Non-pigmented ciliary epithelial cell (primary cell): ENCODE measurements at places on chromosomes 13 and 19.

DNA sequence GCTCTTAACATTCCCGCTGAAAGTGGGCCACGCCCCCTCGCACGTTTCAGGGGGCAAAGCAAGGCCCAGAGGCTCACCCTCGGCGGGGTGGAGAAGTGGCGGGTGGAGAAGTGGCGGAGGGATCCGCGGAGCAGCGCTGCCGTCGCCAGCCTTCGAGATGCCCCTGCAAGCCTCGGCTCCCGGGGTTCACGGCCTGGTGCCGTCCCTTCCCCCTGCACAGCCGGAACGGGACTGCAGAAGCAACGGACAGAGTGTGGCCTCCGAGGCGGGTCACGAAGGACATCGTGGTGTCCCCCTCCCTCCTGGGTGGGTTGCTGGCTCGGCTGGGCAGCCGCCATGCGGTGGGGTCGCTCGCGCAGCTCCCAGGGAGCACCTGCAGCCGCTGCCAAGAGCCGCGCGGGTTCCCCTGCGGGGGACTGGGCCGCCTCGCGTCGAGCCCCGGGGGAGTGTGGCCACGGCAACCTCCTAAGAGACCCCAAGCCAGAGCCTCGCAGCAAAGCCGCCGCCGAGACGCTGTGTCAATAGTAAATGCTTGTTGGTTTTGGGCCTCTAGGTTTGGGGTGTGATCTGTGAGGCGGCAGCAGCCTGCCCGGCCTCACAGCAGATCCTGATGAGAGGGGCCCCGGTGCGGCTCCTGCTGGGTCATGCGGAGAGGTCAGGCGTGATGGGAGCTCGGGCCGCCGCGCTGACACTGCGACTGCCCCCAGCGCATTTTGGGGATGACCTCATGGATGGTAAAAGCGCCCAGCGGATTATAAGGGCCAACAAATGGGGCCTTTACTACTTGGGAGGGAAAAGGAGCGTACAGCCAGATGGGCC lies 5.5 kb downstream of the TPGS1 start:
- DNase-seq, result no peak

DNA sequence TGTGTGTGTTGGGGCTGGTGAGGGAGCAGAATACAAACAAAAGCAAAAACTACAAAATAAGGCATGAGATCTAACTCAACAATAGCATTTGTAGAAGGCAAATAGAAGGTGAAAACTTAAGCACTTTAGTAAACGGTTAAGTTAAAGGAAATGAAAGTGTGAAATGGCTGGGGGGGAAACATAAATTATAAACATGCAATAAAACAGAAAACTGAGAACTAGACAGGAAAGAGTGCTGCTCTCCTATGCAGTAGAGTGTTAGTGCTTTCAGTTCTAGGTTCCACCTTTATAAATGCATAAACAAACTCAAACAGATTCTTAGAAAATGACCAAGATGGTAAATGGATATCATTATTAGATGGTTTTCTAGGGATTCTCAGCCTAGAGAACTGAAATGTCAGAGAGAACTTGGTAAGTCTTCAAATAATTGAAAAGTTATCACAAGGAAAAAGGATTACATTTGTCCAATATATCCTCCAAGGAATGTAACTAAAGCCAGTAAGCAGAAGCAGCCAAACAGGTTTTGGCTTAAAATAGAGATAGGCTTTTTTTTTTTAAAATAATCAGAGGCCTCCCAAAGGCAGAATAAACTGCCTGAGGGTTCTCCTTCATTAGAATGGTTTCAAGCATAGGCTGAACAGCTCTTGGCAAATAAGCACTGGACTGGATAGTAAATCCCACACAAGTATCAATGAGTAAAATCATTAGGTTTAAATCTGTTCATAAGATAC lies 23.3 kb downstream of the RBM26 start:
- no peak for DNase-seq

- no peak for DNase-seq
These were observed 5.6 kb upstream of the KLK13 start for GRCh38 chr19:51070334-51071094.

DNA sequence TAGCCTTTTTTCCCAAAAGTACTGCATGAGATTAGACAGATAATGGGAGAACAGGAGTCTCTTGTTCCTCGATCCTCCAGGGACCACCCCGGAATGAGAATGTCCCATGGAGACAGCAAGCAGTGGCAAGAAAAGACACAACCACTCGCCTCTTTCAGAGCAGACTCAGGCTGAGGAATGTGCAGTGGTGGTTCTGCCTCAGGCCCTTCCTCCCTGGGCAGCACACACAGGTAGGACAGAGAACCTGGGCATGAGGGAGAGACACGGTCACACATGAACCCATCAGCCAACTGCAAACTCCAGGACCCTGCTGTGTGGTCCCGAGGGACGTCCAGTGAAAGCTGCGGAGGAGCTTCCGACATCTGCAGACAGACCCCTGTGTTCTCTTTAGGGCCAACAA lies 31.0 kb downstream of the CRYL1 start:
- DNase-seq, result no peak

GRCh38 chr19:15404097-15404779 lies 14.6 kb downstream of the AKAP8L start:
- no peak for DNase-seq

GRCh38 chr13:113080901-113081521 lies 24.6 kb upstream of the F7 start:
- DNase-seq, result no peak

DNA sequence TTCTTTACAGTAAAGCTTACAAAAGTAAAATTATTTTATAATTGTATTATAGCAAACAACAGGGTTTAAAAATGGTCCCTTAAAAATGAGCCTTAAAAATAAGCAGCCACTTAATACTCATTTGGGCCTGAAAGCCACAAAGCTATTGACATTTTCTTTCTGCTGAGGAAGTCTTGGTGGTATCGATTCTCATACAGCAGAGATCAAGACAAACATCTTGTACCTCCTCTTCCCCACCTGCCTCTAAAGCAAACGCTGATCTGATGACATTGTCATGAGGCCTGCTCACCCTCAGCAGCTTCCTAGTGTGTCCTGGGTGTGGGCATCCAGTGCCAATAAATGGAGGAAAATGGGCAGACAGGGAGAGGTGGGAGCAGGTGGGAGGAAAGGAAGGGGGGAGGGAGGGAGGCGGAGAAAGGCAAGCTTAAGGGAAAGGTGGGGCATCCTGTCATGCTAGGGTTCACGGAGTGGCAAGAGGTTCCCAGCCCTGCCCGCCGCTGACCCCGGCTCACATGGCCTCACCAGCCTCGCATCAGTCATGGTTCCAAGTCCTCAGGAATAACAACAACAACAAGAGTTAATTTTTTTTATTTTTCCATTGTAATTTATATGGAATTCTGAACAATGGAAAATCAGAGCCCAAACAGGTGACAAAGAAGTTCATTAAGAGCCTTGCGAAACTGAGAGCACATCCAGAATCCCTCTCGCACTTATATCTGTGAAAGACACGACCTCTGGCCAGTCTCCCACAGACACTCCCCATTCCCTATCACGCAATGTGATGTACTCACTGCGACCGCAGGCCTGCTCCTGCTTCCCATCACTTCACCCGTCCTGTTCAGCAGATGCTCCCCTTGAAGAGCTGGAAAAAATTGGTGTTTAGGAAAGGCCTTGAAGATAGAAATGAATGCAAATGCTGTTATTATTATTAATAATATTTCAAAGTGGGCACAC lies 15.1 kb upstream of the ATP11A start:
- no peak for DNase-seq

GRCh38 chr19:30428844-30429243 lies 56.7 kb downstream of the ZNF536 start:
- no peak for DNase-seq

- no peak for DNase-seq
These were observed 176.9 kb downstream of the SHISA2 start for GRCh38 chr13:25874907-25875306.

DNA sequence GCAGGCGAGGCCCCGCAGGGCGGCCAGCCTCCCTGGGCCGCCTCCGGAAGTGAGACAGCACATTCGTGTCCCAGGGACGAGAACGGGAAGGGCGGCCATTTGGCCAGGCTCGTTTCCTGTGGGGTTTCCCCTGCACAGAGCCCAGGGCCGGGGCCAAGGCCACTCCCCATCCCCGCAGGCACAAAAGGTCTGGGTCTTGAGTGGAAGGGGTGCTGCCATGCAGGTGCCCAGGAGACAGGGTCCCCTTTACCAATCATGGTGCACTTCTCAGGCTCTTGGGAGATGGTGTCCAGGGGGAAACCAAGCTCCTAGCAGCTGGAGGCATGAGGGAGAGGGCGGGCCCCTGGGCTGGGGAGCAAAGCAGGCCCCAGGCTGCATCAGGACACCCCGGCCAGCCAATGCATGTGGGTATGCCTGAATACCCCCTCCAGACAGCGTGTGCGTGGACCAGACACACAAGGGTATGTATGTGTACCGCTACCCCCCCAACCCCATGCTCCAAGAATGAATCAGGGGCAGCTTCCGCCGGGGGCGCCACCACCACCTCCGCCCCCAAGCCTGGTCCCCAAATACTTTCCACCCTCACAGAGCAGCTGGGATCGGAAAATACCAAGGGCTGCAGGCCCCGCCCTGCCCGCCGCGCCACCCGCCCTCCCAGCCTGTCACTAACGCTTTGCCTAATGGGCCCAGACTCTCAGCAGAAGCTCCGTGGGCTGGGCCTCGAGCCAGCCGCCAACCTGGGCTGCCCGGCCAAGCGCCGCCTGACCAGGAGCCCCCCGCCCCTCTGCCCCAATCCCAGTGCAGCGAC lies 37.6 kb upstream of the NANOS3 start:
- DNase-seq, result no peak

DNA sequence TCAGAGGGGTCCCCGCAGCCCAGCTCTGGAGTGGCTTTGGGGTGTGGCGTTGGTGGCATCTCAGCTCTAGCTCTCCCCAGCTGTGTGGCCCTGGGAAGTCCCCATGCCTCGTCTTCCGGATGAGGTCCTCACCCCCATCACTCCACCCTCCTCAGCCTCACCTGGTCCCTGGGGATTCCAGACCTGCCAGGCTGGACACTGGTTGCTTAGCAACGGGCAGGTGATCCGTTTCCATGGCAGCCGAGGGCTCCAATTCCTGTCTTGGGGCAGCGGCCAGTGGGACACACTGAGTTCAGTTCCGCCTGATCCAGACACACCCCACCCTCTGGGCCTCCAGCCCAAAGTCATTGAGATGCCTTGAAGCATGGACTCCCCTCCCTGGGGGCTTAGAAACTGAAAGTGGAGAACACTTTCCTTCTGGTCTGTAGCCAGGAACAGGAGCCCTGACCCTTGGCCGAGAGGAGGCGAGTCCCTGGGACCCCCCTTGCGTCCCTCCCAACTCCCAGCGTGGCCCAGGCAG lies 7.7 kb upstream of the MISP start:
- DNase-seq, result no peak

DNA sequence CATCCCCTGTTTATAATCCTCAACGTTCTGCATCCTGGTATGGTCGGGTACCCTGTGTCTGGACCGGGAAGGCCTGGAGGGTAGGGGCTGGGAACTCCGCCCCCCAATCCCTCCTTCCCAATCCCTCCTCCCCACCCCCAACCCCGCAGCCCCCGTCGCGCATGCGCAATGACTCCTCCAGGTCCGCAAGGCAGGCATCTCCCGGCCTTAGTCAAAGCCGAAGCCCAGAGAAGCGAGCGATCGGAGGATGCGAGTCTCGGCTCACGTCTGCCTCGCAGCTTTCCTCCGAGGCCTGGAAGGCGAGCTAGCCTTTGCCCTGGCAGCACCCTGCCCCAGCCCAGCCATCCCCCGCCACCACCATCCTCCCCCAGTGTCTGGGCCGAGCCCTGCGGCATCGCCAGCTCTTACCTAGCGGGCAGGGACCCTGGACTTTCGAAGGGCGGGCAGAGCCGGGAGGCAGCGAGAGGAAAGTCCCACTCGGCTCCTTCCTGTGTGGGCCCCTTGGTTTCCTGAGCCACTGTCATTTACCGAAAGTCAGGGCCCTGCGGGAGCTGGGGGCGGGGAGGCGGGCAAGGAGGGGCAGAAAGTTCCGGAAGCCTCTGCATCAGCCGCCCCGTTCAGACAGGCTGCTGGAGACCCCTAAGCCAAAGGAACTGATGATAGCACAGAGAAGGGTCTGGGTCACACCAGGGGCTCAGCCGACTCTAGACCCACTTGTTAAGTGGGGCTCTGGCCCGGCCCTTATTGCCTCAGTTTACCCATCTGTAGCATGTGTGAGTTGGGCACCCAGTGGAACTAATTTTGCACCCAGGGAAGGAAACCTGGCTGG lies at the start of gene JAK3:
Gene JAK3 (minus strand): TSS at position 445 of the 829 bp plus-strand sequence. CDS start 3,565 bp downstream, outside the sequence.
- DNase-seq, result no peak
